Bronchial epithelial cell (primary cell): ENCODE measurements at places on chromosomes 12 and 14.

DNA sequence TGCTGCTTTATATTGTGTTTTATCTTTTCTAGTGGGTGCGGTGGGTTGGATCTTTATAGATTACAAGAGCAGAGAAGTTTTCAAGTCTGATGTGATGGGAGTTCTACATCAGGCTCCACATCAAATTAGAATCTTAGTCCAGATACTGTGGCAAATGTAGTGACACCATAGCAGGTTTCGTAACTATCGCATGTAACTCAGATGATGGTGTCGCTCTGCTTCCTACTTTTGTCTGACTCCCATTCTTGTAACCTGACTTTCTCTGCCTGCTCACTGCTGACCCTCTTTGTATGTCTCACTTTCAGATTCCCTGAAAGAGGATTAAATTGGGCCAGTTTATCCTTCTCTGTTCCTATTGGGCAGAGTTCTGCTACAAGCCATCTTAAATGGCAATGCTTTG lies 22.8 kb upstream of the FBXO34 start:
- DNase-seq = no peak

GRCh38 chr12:129886541-129886940 lies 17.3 kb downstream of the TMEM132D start:
- no peak for DNase-seq

GRCh38 chr12:46771268-46771827 lies 54.4 kb downstream of the SLC38A4 start:
- no peak for DNase-seq

- no peak for DNase-seq
Measured at GRCh38 chr14:32757568-32757967, 181.1 kb upstream of the NPAS3 start.

- no peak for DNase-seq
Measured at GRCh38 chr14:27605282-27605681, 1007.4 kb upstream of the NOVA1 start.

GRCh38 chr12:14802247-14802646 lies 1.0 kb downstream of the WBP11 start:
- no peak for DNase-seq

GRCh38 chr12:32301216-32301615 lies 98.1 kb upstream of the FGD4 start:
- no peak for DNase-seq

- no peak for DNase-seq
Measured at GRCh38 chr12:75459755-75460154, 20.8 kb upstream of the GLIPR1 start.

DNA sequence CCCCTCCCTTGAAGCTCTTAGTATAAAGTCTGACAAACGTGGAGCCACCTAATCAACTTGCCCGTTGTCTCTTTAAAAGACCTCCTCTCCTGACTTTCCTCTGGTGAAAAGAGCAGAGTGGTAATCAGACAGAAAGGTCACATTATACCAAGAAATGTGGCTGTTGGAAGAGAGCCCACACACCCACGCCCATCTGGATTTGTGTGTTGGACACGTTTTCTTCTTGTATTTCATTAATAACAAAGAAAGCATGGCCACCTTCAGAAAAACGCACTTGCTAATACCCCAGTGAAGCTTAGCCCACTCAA lies 41.3 kb downstream of the CCDC60 start:
- DNase-seq = no peak

DNA sequence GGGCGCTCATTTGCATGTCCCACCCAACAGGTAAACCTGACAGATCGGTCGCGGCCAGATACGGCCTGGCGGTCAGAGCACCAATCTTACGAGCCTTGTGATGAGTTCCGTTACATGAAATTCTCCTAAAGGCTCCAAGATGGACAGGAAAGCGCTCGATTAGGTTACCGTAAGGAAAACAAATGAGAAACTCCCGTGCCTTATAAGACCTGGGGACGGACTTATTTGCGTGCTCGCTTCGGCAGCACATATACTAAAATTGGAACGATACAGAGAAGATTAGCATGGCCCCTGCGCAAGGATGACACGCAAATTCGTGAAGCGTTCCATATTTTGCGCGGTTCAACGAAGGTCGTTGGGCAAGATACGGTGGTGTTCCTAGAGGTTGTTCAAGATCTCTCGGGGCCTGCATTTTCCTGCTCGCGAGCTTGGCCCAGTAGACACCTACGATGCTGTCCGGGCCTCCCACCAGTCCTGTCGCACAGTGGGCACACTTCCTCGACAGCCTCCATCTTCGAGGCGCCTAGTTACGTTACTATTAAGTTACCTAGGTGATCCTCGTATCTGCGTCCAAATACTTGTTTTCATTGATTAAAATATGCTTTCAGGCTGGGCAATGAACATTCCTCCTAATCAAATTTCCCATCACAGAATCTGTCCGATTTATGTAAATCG lies at the start of gene RNU6-7:
RNU6-7 (plus strand) TSS at position 230 of the 675 bp plus-strand sequence.
- DNase-seq = peak; percentile 40

DNA sequence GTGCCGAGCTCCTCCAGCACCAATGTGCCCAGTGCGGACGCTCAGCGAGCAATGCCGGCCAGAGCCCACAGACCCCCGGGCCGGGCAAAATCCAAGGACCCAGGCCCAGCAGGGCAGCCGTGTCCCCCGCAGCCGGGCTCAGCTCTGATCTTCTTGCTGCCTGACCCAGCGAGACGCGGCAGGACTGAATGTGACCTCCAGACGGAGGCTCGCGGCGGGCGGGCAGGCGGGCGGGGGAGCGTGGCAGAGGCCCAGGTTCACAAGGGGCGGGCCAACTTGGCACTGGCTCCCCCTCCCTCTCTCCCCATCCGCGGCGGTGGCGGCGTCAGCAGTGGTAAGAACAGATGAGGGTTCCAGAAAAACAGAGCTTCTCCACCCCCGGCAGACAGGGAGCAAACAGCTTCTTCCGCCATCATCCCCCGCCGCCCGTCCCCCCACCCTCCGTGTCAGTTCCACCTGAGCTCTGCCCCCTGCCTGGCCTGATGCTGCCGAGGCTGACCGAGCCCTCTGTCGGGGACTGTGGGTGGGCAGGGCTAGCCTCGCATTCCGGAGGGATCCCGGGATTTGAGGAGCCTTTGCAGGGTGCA lies 94.3 kb downstream of the RFLNA start:
- DNase-seq = peak; percentile 15

GRCh38 chr12:65858831-65859230 lies 34.5 kb downstream of the HMGA2 start:
- DNase-seq = peak; percentile 68

- DNase-seq = no peak
Measured at GRCh38 chr14:28576523-28576922, 190.1 kb upstream of the FOXG1 start.

GRCh38 chr12:117331691-117332090 lies 29.7 kb downstream of the NOS1 start:
- DNase-seq = no peak

GRCh38 chr14:103118018-103118662 lies 5.1 kb upstream of the TNFAIP2 start:
- DNase-seq = no peak

DNA sequence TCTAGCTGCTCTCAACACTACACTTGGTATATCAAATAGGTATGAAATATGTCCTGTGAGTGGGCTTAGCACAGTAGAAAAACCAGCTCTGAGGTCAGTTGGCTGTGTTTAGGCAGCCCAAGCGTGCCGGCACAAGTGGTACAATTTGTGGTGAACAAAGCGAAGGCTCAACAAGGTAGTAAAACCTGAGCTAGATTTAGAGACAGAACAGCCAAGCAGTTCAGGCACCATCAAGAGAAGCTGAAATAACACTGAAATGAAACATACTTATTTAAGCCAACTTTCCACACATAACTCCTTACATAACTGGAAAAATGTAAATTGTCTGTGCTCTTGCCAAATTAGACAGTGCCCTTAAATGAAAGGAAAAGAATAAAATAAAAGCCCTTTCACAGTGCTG lies 596.8 kb upstream of the FBXO33 start:
- DNase-seq = no peak

DNA sequence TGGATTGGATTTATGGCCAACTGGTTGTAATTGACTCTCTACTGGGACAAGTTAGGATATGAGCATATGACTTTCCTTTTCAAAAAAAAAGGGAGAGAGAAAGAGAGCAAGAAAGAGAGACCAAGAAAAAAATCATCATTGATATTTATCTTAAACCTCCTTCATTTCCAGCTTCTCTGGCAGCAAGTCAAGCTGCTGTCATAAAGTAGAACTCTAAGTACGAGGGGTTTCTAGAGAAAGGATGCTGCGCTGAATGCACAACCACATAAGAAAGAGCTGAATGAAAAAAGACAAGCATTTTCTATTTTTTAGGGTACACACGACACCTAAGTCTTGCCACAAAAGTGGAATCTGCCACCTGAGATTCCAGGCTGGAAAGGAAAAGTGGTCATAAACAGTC lies 182.6 kb downstream of the SLC25A21 start:
- DNase-seq = no peak

- no peak for DNase-seq
Measured at GRCh38 chr12:262113-262512, 523 bp downstream of the SLC6A13 start.

- peak; percentile 54 for DNase-seq
Measured at GRCh38 chr12:31702047-31702446, 26.8 kb downstream of the AMN1 start.

DNA sequence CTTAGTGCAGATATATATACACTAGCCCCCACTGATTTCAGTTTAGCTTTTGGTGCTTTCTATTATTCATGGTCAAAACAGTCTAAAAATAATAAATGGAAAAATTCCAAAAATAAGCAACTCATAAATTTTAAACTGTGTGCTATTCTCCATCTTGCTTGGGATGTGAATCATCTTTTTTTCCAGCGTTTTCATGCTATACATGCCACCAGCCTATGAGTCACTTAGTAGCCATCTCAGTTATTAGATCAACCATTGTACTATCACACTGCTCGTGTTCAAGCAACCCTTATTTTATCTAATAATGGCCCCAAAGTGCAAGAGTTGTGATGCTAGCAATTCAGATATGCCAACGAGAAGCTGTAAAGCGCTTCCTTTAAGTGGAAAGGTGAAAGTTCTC lies 73.9 kb upstream of the KRR1 start:
- peak; percentile 84 for DNase-seq

DNA sequence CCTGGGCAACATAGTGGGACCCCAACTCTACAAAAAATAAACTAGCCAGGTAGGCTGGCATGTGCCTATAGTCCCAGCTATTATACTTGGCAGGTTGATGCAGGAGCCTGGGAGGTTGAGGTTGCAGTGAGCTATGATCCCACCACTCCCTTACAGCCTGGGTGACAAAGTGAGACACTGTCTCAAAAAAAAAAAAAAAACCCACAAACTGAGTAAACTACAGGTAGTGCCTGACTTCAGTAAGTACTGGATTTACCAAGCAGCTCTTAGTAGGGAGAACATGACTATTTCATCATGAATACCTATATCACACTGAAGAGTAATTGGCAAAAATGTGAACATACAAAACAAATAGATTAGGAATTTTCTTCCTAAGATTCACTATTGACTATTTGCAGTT lies 32.4 kb upstream of the AP4S1 start:
- no peak for DNase-seq

DNA sequence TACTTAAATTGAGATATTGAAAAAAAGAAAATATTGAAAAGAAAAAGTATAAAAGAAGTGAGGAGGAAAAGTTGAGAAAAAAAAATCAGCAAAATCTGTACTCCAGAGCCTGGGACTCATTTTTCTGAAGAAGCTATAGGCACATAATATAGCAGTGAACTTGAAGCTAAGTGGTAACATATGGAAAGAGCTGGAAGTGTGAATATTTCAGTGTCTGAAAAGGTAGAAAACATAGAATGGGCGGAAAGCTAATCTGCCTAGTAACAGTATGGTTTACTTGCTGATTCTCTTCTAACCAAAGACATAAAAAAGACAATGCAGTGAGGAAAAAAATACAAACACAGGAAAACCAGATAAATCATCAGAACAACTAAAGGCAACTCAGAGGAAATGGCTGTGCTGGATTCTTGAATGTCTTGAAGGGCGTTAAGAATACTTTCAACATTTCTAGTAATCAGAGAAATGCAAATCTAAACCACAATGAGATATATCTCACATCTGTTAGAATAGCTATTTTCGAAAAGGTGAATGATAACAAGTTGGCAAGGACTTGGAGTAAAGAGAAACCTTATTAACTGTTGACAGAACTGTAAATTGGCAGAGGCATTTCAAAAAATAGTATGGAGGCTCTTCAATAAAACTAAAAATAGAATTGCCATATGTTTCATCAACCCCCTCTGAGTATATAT lies 784.6 kb downstream of the LRFN5 start:
- no peak for DNase-seq

DNA sequence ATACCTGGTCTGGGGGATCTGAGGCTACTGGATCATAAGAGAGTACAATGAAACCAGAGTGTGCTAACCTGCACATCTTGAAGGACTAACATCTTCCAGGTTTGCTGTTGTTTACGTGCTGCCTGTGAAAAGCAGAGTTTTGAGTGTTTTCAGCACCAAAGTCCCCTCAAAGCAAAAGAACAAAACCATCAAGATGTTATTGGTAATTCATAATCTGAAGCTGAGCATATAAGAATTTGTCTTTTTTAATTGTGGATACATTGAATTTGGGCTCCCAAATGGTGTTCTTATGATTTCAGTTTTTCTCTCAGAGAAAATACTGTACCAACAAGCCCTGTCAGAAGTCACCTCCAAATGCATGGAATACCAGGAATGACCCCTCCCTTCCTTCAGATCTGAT lies 110.2 kb downstream of the BTG1 start:
- no peak for DNase-seq

- DNase-seq = peak; percentile 25
Measured at GRCh38 chr12:93390031-93390430, 12.3 kb downstream of the NUDT4 start.

DNA sequence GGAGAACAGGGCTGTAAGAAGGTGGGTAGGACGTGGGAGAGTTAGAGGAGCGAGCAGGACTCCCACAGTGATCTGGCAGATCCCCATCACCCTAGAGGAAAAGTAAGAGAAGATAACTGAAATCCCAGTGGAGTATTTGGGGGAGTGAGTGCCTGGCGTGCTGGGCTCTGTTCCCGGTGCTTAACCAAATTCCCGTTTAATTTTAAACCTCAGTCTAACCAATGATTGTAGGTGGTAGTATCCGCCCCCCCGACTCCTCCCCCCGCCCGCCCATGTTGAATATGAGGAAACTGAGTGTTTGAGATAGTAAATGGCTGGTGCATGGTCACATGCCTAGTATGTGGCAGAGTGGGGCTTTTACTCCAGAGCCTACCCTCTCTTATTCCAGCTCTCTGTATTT lies 1.2 kb downstream of the TARBP2 start:
- DNase-seq = no peak

DNA sequence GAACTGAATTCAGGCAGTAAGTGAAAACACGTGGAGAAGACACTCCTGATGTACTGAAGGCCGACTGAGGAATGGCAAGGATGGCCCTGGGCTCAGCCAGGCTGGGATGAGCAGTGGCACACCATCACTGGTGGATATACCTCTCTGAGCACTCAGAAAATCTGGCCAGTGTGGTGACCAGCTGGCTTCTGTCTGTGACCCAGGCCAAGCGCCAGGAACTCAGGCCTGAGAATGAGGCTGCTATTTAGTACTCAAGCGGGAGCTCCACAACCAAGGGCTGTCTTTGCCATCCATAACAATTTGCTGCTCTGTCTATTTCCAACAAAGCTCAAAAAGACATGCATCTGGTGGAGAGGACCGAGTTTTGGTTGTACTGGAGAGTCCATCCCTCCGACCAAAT lies 586.3 kb downstream of the BCL11B start:
- no peak for DNase-seq

GRCh38 chr14:36241183-36241582 lies 64.7 kb upstream of the PTCSC3 start:
- DNase-seq = peak; percentile 37

- no peak for DNase-seq
Measured at GRCh38 chr14:74858022-74858421, 17.9 kb downstream of the PROX2 start.

- no peak for DNase-seq
Measured at GRCh38 chr12:57431654-57432188, 878 bp upstream of the R3HDM2 start.
